ENCODE measurements at places on chromosomes 12 and 14. TPM values are rescaled to one million over a fixed set of nuclear protein-coding genes. Genes with fewer than 3 reads are reported as not detected.

GRCh38 chr14:65720171-65720570, 307.6 kb downstream of the FUT8 start:
- H3K4me1 ChIP-seq, result peaks cover 33% of the 10 kb centered on the region
- no peak overlapping the region for H3K4me3 ChIP-seq
- peaks cover 56% of the 10 kb centered on the region for H3K36me3 ChIP-seq
- H3K27me3 ChIP-seq, result no peaks in the 10 kb centered on the region
- no peak for DNase-seq
- no peak overlapping the region for H3K27ac ChIP-seq

- DNase-seq, result no peak
- H3K27me3 ChIP-seq, result peaks cover 14% of the 10 kb centered on the region
- no peak overlapping the region for H3K4me3 ChIP-seq
- H3K4me1 ChIP-seq, result peaks cover 2% of the 10 kb centered on the region
- no peaks in the 10 kb centered on the region for H3K36me3 ChIP-seq
Measured at GRCh38 chr12:58161773-58162172, 220.4 kb downstream of the ATP23 start.

RPS6KL1 gene
- total RNA-seq, result 3.8 TPM

- H3K4me1 ChIP-seq, result no peaks in the 10 kb centered on the region
- no peak overlapping the region for H3K4me3 ChIP-seq
- H3K27ac ChIP-seq, result no peak overlapping the region
- no peaks in the 10 kb centered on the region for H3K36me3 ChIP-seq
- no peak for DNase-seq
- H3K27me3 ChIP-seq, result peaks cover 10% of the 10 kb centered on the region
Measured at GRCh38 chr12:13007496-13008233, 7.6 kb upstream of the HEBP1 start.

NUAK1 gene
- not detected for total RNA-seq

DNA sequence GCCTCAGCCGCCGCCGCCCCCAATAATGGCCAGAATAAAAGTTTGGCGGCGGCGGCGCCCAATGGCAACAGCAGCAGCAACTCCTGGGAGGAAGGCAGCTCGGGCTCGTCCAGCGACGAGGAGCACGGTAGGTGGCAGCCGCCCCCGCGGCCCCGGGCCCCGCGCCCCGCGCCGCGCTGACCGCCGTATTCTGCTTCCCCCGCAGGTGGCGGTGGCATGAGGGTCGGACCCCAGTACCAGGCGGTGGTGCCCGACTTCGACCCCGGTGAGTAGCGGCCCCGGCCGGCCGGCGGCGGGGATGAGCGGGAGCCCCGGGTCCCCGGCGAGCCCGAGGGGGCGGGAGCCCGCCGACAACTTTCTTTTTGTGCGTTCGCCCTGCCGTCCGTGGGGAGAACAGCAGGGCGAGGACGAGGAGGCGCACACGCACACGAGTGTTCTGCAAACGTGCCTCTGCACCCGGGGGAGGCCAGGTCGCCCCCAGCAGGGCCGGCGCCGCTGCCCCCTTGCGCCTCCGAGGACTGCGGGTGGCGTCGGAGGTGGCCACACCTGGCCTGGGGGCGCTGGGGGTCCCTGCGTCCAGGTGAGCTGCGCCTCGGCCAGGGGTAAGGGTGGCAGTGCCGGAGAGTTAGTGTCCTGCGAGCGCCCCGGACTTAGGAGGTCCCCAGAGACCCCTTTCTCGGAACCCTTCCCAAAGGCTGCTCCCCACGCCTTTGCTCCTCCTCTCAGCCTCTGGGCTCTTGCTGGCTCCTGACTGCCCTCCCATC, 794 bp downstream of the RCOR1 start:
- H3K4me1 ChIP-seq, result peaks cover 15% of the 10 kb centered on the region
- peak overlapping the region; percentile 96 for H3K4me3 ChIP-seq
- peak; percentile 57 for DNase-seq
- no peaks in the 10 kb centered on the region for H3K27me3 ChIP-seq

OR6C2 gene
- total RNA-seq, result not detected

- H3K36me3 ChIP-seq, result no peaks in the 10 kb centered on the region
- no peak overlapping the region for H3K4me3 ChIP-seq
- H3K4me1 ChIP-seq, result no peaks in the 10 kb centered on the region
Measured at GRCh38 chr14:28375295-28375694, 391.3 kb upstream of the FOXG1 start.

DNA sequence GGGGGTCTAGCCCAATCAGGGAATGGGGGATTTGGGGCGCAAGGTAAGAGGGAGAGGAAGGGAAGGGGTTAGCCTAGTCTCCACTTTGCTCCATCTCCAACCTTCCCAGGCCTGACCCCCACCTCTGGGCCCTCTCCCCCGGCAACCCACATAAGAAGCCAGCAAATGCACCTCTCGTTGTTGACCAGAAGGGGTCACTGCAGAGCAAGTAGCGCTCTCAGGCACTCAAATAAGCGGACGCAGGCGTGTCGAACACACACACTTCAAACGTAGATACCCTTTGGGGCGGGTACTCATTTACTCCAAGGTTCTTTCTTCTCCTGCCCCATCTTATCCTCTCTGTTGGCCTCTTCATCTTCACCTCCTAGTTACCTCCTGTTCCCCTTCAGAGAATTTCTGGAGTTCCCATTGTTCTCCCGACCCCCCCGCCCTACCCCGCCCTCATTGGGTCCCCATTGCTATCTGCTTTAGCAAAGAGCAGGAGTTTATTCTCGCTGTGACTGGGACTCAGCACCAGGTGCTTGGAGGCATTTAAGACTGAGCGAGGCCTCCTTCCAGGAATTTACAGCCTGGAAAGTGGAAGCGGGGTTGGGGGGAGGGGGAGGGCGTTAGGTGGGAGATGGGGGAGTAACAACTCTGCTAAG, 1.5 kb upstream of the SRRM4 start:
- no peaks in the 10 kb centered on the region for H3K4me1 ChIP-seq
- no peak overlapping the region for H3K4me3 ChIP-seq
- DNase-seq, result no peak
- H3K36me3 ChIP-seq, result no peaks in the 10 kb centered on the region
- no peak overlapping the region for H3K27ac ChIP-seq
- peaks cover 51% of the 10 kb centered on the region for H3K27me3 ChIP-seq

IKZF4 gene
- 4.4 TPM for total RNA-seq

DNA sequence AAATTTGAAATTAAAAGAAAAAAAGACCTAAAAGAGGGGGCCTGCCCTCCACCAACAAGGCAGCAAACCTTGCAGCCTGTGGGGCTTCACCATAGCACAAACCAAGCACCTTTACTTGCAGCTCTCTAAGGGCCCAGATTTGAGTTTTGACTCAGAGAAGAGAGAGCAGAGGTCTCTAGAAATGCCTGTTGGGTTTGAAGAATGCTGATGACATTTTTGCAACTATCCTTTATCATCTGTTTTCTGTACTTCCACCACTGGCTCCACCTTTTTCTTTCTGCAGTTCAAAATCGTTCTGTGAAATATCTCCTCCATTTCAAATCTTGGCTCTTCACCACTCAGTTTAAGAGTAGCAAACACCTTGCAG, 83.8 kb upstream of the HMGA2 start:
- H3K27me3 ChIP-seq, result peaks cover 14% of the 10 kb centered on the region
- peak overlapping the region; percentile 64 for H3K27ac ChIP-seq
- DNase-seq, result no peak
- no peaks in the 10 kb centered on the region for H3K36me3 ChIP-seq
- peaks cover 11% of the 10 kb centered on the region for H3K4me1 ChIP-seq

LBHD2 gene
- total RNA-seq, result not detected

KRT72 gene
- 11.6 TPM for total RNA-seq

MYF5 gene
- not detected for total RNA-seq

- no peak overlapping the region for H3K27ac ChIP-seq
- no peaks in the 10 kb centered on the region for H3K27me3 ChIP-seq
- H3K4me3 ChIP-seq, result no peak overlapping the region
- no peaks in the 10 kb centered on the region for H3K4me1 ChIP-seq
Measured at GRCh38 chr12:82383930-82384552, 25.7 kb downstream of the METTL25 start.

GRCh38 chr12:68131867-68132414, 27.6 kb downstream of the IFNG start:
- H3K4me3 ChIP-seq, result no peak overlapping the region
- H3K27ac ChIP-seq, result no peak overlapping the region
- H3K4me1 ChIP-seq, result peaks cover 9% of the 10 kb centered on the region
- peaks cover 32% of the 10 kb centered on the region for H3K36me3 ChIP-seq
- H3K27me3 ChIP-seq, result no peaks in the 10 kb centered on the region

DNA sequence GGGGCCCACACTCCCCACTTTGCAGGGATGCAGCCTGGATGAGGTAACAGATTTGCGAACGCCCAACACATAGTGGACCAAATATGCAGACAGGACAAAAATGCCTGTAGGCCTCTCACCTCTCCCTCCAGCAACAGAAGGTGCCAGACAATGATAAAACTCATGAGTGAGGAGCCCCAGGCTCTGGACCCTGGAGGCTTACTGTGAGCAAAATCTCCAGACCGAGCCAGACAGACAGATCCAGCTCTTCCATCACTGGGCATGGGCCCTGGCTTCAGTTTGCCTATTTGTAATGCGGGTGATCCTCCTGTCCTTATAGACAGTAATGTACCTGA, 42.3 kb downstream of the IRF2BPL start:
- no peak for DNase-seq
- no peak overlapping the region for H3K4me3 ChIP-seq
- peaks cover 4% of the 10 kb centered on the region for H3K36me3 ChIP-seq
- no peaks in the 10 kb centered on the region for H3K27me3 ChIP-seq
- H3K27ac ChIP-seq, result no peak overlapping the region
- peaks cover 5% of the 10 kb centered on the region for H3K4me1 ChIP-seq

DNA sequence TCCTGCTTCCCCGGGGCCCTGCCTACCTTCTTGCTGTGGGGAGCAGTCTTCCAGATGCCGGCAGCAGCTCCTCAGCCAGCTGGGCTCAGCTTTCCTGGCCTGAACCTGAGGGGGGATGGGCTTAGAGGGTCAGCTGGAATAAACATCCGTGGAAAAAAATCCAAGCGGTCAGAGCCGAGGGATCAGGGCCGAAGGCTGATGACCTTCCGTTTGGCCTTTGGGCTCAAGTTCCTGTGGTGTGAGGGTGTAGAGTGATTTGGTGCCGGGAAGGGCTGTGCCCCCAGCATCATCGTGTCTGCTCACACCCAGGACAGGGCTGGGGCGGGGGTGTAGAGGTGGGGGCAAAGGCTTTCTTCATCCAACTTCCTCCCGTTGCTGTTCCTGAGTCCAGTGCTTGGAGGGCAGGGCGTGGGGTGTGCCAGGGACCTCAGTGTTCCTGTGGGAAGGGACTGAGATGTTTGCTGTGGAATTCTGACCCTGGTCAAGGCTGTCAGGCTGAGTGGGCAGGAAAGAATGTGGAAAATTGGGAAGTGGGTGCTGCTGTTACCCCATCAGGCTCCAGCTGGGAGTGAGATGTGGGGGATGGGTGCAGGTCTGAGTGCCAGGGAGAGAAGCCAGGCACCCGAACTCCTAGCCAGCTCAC, 2.6 kb downstream of the SMIM41 start:
- H3K27me3 ChIP-seq, result no peaks in the 10 kb centered on the region
- no peak for DNase-seq
- H3K36me3 ChIP-seq, result peaks cover 3% of the 10 kb centered on the region

NRL gene
- 3.4 TPM for total RNA-seq

DNA sequence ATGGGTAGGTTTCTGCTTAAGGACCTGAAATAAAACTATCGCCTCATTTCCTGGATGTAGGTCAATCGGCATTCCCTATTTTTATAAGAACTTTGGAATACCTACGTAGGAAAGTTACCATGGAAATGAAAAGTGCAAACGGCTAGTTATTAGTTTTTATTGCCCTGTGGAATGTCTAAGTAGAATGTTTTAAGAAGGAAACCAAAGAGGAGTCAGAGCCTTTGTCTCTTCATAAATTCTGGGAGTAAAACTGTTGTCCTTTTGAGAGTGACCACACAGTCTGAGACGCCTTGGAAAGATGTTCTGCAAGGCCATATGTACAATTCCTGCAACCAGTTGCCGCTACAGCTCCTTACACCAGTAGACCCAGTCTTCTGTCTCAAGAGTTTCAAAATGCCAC, 176.0 kb upstream of the SEL1L start:
- DNase-seq, result no peak
- H3K4me1 ChIP-seq, result no peaks in the 10 kb centered on the region

- H3K27ac ChIP-seq, result no peak overlapping the region
- H3K27me3 ChIP-seq, result no peaks in the 10 kb centered on the region
- no peak for DNase-seq
- no peak overlapping the region for H3K4me3 ChIP-seq
Measured at GRCh38 chr12:88451205-88451604, 129.1 kb downstream of the KITLG start.

DNA sequence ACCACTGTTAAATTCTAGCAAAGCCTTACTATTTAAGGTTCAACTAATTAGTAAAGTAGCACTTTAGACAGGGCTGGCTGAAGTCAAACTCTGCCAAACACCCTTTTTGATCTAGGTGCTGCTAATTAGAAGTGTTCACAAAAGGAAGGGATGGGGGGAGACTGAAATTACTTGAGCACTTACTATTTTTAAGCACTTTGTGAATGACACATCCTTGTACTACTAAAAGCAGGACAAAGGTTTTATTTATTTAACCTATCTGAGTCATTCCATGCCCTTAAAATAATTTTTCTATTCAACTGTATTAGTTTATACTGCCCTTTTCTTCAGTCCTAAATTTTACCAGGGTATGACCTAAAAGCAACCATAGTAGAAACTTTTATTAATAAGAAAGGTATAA, 20.1 kb downstream of the MBIP start:
- H3K36me3 ChIP-seq, result peaks cover 8% of the 10 kb centered on the region
- no peaks in the 10 kb centered on the region for H3K27me3 ChIP-seq
- no peak overlapping the region for H3K4me3 ChIP-seq
- DNase-seq, result no peak

TCL1A gene
- total RNA-seq, result 23.8 TPM
